ENCODE measurements at places on chromosomes 16 and 17.

DNA sequence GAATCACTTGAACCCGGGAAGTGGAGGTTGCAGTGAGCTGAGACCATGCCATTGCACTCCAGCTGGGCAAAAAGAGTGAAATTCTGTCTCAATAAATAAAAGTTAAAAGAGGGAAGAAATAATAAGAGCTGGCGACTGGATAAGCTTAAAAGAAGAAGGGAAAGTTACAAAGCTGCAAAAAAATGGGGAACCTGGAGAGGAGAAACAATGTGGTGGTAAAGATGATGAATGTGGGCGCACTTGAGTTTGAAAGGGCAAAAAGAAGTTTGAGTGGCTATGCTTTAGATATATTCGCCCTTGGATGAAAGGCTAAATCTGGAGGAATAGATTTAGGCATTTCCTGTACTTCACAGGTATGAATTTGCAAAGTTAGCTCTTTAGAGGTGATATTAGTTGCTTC lies 53.0 kb upstream of the YPEL2 start:
- DNase-seq: no peak

DNA sequence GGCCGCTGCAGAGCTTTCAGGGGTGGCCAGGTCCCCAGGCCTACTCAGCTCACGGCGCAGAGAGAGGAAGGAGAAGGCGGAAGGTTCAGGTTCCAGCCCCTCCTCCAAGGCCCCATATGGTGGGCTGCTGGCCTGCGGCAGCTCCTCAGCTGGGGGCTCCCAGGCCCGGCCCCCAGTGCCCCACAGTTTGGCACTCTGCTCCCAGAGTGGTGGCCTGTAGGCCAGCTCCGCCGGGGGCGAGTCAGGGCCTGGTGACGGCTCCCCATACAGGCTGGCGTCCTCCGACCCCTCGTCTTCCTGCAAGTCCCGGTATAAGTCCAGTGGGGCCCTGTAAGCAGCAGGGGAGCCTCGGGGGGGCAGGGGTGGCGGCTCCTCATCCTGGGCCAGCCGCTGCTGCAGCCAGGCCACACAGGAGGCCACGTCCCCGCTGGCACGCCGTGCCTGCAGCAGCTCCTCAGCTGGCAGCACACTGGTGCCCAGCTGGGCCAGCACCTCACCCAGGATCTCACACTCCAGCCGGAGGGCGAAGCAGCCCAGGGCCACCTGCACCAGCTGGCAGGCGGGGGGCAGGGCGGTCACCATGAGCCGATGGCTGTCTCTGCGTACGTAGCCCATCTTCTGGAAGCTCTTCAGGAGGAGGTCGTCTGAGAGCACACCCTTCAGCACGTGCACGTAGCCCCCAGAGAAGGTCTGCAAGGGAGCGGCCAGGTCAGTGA lies 3.7 kb downstream of the SPATA2L start:
- DNase-seq: no peak

DNA sequence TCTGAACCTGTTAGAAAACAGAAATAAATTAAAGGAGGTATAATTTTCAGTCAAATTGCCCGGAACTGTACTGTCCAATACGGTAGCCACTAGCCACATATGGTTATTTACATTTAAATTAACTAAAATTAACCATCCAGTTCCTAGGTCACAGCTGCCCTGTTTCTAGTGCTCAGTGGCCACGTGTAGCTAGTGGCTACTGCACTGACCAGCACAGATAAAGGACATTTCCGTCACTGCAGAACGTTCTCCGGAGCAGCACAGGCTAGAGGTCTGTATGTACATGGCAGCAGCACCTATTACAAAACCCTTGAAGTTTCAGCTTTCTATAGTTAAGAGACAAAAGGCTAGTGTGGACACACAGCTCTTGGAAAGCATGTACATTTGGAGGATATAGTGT lies 33.7 kb downstream of the CPSF4L start:
- DNase-seq: no peak

- DNase-seq: no peak
These were observed 383.1 kb downstream of the KCNJ2 start for GRCh38 chr17:70552230-70552981.

- DNase-seq: peak; percentile 70
These were observed 18.5 kb upstream of the ALDH3A1 start for GRCh38 chr17:19766421-19767270.

DNA sequence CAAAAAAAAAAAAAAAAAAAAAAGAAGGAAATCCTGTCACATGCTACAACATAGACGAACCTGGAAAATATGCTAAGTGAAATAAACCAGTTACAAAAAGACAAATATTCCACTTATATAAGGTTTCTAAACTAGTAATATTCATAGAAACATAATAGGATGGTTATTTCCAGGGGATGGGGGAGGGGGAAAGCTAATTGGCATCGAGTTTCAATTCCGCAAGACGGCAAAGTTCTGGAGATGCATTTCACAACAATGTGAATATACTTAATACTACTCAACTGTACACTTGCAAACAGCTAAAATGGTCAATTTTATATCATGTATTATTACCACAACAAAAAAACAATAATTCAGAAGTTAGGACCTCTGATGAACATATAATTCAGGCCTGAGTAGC lies 37.9 kb upstream of the ABCA9 start:
- DNase-seq: no peak

DNA sequence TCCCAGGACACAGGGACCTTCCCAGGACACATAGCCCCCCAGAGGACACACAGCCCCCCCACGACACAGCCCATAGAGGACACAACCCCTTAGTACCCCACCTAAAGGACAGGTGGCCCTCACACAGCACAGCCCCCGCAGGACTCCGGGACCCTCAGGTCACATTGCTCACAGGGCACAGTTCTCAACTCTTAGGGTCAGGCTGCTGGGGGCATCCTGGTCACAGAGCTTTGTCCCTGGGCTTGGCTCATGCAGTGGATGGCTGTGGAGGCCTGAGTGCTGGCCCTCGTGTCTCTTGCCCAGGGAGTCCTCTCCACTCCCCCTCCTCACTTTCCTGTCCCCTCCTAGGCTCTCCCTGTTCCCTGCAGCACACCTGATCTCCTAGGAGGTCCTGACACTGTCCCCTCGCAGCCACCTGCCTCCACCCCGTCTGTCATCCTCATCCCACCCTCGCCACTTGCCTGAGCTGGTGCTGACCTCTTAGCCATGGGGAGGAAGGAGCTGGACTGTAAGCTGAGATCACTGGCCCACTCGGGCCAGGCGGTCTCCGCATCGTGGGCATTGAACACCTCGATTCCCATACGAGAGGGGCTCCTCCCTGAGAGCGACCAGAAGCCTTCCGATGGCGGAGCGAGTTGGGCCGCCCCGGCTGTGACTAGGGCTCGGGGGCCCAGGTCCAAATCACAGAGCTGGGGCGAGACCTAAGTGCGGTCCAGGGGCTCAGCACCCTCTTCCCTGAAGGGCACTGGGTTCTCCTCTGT lies 1.4 kb upstream of the WDR45B start:
- DNase-seq: peak; percentile 84

- no peak for DNase-seq
These were observed 30.0 kb downstream of the AXIN2 start for GRCh38 chr17:65531256-65532100.

DNA sequence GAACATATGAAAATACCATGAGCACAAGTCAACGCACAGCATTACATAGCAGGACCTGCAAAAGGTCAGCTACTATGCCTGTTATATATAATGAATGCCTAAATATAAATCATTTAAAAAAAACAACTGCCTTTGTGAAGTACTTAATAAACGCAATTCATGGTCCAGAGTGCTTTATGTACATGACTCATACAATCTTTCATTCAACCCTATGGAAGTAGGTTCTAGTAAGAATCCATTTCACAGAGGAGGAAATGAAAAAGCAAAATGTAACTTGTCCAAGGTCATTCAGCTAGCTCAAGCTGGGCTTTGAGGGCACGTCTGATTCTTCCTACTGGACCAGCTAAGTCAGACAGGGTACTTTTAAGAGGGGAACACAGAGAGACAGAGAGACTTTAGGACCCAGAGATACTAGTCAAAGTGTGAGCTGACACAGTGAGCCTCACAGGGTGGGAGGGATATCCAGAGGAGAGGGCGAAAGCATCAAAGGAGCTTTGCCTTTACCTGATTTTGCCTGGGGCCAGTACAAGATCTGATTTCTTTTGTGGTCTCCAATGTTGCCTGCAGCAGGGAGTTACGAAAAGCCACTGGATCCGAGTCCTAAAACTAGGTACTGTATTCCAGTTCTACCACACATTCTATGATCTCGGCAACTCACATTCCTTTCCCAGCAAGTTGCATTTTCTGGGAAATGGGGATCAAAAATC lies 83.4 kb upstream of the ZFHX3 start:
- no peak for DNase-seq

DNA sequence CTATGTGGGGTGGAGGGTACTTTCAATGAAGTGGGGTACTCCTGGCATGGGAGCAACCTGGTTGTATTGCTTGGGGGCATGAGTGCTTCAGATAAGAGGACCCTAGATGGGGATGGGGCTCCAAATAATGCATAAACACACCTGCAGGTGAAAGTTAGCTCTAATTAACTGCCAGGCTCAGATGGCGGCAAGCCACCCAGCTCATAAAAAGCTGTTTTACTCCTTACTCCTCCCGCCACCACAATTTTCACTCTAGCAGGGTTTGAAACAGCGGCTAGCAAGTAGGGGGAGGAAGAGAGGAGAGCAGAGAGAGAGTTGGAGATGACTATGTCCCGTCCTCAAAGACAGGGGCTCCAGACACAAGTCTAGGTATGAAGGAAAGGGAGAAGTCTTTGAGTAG lies 117.7 kb upstream of the WSCD1 start:
- DNase-seq: no peak

- no peak for DNase-seq
These were observed 30.8 kb downstream of the NOG start for GRCh38 chr17:56624309-56624708.

- DNase-seq: no peak
These were observed 9.6 kb downstream of the KIF19 start for GRCh38 chr17:74335529-74336062.

DNA sequence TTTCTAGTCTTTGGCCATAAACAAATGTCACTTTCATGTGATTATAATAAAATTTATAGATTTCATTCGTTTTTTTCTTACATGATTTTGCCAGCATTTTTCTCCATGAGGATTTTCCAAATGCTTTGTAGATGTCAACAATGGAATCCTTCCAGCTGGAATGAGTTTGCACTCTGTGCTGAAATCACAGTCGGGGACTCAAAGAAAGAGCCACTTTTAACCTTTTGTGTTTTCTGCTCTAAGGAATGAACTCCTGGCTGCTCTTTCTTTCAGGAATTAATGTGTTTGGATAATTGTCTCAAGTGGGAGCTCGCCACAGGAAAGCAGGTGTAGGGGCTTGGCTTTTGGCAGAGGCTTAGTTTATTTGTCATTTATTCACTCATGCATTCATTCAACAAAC lies 372.3 kb upstream of the SALL1 start:
- DNase-seq: no peak

DNA sequence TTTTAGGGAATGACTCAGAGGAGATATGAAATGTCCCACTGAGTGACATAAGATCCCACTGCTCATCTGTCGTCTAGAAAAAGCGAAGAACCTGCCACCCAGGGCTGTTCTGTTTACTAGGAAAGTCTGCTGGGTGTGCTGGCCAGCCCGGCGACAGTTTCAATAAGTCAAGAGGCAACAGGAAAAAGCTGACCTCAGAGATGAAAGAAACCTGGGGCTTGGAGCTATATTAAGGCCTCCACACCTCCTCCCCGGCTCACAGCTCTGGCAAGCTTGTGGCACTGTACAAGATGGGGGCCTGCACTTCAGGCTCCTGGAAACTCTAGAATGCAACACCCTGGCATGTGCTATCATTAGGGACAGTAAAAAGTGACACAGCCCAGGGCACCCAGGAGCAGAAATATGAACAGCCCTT lies 10.6 kb downstream of the ZFHX3 start:
- no peak for DNase-seq

DNA sequence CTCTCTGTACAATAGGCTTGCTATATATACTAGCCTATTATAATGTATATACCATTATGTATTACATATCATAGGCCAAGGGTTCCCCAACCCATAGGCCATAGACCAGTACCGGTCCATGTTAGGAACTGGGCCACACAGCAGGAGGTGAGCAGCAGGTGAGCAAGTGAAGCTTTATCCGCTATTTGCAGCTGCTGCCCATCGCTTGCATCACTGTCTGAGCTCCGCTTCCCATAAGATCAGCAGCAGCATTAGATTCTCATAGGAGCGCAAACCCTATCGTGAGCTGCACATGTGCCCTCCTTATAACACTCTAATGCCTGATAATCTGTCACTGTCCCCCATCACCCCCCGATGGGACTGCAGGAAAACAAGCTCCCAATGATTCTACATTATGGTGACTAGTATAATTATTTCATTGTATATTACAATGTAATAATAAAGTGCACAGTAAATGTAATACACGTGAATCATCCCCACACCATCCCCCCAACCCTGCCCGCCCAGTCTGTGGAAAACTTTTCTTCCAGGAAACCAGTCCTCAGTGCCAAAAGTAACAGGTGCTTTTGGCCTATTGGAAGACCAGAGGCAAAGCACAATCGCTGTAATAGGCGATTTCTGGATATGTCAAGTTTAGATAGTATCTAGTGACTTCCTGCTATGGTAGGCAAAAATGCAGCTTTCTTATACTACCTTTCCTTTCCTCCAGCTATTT lies 84.1 kb downstream of the MYH11 start:
- DNase-seq: no peak

- no peak for DNase-seq
These were observed 22.0 kb upstream of the GINS2 start for GRCh38 chr16:85710732-85711131.

DNA sequence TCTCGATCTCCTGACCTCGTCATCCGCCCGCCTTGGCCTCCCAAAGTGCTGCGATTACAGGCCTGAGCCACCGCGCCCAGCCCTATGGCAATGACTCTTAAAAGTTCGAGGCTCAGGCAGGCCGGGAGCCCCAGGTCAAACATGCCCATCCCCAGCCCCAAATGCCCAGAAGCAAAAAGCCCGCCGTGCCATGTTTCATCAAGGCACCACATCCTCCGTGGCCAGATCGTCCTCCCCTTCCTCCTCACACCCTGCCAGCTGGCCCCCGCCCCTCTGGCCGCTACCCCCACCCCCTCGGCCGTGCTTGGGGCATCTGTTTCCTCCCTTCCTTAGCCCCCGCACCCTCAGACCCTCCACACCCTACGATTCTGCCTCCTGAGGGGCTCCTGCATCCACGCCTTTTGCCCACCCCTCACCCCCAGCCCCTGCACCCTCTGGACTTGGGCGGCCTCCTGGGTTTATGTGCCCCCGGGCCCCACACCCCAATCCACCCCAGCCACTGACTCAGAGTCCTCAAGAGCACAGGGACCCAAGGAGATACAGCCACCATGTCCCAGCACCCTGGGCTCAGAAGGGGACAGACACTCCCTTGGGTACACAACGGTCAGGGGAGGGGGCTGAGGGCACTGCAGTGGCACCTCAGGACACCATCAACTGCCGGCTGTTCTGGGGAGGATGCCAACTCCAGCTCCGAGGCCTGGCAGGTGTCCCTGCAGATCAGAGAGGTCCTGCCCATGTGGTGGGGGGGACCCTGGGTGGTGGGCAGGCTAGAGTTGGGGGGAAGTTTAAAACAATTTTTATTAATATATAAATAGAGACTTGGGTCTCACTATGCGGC lies 7.1 kb downstream of the CTRB1 start:
- DNase-seq: no peak

DNA sequence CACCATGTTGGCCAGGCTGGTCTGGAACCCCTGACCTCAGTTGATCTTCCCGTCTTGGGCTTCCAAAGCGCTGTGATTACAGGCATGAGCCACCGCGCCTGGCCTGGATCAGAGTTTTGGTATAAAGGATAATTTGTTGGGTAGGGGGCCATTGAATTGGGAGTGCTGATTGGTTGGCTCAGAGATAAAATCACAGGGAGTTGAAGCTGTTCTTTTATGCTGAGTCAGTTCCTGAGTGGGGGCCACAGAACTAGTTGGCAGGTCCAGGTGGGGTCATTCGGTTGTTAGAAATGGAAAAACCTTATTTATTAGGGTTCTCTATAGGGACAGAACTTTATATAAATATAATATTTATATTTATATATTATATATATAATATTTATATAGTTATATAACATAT lies 147.1 kb downstream of the SSH2 start:
- no peak for DNase-seq
